ENCODE measurements at places on chromosomes 12 and 14.

- no peak for DNase-seq
Observed at GRCh38 chr14:84272290-84272721, 1257.6 kb upstream of the FLRT2 start.

DNA sequence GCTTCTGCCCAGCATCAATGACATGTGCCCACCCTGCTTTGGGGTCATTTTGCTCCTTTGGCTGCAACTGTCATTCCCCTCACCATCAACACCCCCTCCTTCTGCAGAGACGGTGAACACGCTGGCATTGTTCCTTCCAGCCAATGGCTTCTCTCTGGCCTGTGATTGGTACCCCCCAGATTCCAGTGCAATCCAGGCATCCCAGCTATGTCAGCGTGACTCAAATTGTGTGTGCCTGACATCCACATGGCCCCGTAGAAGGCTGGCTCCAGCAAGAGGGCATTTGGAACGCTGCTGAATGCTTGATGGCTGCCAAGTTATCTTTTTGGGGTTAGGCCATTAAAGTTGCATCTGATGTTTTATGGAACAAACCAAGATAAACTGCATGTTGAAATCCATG is 21.0 kb upstream of the CCND2 start:
- no peak for DNase-seq

DNA sequence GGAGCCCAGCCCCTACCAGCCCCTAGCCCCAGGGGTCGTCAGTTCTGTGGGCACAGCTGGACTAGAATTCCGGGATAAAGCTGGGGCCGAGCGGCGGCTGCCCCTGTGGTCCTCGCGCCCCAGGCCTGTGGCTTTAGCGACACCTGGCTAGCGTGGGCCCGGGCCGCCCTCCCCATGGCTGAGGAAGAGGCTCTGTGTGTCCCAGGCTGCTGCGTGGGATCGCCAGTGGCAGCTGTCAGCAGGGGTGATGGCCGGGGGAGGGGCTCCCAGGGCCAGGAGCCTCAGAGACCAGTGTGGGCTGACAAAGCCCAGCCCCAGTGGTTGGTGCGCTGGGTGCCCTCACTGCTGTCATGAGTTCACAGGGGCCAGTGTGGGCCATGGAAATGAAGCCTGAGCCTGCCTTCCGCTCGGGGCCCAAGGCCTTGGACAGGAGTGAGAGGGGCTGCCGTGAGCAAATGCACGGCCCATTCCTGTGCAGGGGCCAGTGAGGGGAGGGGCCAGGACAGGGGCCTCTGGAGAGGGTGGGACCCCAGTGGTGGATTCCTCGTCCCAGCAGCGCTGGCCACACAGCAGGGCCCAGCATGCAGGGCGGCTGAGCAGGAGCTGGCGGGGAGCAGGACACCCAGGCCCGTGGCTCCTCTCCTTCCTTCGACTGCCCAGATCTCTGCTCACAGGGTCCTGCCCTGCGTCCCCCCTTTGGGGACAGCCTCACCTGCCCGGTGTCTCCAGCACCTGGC is 11.4 kb downstream of the FBRSL1 start:
- no peak for DNase-seq

- DNase-seq: no peak
Observed at GRCh38 chr12:85923767-85924331, 49.8 kb downstream of the NTS start.

- DNase-seq: no peak
Observed at GRCh38 chr14:28757786-28758185, 8.8 kb upstream of the FOXG1 start.

DNA sequence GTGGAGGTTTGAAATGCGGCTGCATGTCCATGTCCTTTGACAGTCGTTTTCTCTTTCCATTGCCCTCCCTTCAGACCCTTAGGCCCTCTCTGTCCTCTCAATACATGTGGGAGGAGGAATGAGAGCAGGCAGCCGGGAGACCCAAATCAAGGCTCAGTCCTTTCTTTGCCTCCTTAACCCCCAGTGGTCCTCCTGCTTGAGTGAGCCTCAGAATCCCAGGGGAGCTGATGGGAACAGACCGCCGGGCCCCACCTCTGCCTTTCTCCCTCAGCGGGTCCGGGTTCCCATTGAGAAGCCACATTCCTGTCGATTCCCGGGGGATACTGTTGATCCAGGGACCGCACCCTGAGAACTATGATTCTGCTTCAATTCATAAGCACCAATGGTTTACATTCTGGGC is 77.9 kb upstream of the RFLNA start:
- no peak for DNase-seq

GRCh38 chr14:95069547-95069946 is 87.8 kb downstream of the DICER1 start:
- DNase-seq: peak; percentile 71

DNA sequence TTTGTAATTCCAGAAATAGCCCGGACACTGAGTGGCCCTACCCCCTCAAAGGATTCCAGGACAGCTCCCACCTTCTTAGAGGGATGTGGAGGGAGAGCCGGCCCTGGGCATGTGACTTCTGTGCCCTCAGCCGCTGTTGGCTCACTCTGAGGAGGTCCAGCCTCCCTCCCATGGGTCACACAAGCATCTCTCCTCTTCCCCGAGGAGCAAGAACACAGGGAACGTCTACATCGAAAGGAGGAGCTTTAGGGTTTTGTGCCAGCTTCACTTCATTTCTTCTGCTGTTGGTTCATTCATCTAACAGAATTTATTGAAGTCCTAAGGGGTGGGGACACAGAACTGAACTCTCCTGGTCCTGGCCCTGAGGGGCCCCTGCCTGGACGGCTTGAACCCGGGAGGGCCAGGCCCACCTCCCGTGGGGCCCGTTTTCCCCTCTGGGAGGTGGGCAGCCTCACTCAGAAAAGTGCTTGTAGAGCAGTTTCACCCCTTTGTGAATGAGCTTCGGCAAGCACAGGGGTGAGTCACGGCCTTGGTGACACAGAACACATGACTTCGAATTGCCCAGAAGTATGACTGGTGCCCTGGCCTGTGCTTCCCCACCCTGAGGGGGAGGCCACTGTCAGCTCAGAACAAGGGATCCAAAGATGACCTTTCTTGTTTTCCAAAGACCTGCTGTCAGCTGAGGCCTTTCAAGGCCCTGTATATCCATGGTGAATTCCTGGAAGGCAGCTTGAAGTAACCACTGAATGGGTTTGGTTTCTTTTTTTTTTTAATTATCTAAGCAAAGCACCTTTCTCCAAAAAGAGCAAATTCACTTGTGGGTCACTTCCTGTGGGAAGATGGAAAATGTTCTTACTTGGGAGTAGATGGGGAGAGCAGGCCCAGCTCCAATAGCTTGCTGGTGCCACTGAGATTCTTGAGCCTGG is 39.2 kb downstream of the NFKBIA start:
- DNase-seq: peak; percentile 98

GRCh38 chr12:116924558-116925453 is 14.1 kb downstream of the FBXW8 start:
- no peak for DNase-seq

- DNase-seq: no peak
Observed at GRCh38 chr12:129300011-129300410, 446.7 kb downstream of the GLT1D1 start.

DNA sequence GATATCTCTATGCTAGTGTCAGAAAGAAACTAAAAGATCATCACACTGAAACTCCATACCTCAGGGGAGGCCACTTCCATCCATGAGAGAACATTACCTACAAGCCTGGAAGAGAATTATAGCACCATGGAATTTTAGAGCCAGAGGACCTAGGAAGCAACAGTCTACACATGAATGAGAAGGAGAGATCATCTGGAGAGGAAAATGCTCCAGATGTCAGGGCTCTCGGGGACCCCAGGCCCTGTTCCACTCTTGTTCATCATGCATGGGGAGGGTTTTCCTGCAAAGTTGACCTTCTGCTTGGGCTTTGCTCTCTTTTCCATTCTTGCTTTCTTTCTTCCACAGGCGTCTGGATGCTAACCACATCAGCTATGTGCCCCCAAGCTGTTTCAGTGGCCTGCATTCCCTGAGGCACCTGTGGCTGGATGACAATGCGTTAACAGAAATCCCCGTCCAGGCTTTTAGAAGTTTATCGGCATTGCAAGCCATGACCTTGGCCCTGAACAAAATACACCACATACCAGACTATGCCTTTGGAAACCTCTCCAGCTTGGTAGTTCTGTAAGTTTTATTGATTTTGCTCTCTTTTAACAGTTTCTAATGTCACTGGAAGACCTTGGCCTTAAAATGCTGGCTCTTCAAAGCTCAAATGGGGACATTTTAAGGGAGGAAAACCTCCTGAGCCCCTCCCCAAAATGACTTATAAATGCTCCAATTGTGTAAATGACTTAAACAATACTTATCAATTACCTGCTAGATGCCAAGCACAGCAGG is 110.7 kb downstream of the ZFC3H1 start:
- no peak for DNase-seq

- DNase-seq: no peak
Observed at GRCh38 chr12:59624732-59625460, 29.1 kb downstream of the SLC16A7 start.

DNA sequence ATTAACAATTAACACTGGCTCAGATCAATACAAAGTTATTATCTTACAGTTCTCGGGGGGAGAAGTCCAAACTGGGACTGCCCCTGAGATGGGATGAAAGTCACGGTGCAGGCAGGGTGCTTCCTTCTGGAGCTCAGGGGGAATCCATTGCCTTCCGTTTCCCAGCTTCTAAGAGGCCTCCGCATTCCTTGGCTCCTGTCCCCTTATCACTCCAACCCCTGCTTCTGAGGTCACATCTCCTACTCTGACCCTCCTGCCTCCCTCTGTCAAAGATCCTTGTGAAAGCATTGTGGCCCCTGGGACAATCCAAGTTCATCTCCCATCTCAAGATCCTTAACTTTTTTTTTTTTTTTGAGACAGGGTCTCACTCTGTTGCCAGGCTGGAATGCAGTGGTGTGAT is 30.8 kb downstream of the SCARB1 start:
- no peak for DNase-seq

GRCh38 chr12:72723732-72724131 is 451.6 kb downstream of the TRHDE start:
- DNase-seq: no peak

DNA sequence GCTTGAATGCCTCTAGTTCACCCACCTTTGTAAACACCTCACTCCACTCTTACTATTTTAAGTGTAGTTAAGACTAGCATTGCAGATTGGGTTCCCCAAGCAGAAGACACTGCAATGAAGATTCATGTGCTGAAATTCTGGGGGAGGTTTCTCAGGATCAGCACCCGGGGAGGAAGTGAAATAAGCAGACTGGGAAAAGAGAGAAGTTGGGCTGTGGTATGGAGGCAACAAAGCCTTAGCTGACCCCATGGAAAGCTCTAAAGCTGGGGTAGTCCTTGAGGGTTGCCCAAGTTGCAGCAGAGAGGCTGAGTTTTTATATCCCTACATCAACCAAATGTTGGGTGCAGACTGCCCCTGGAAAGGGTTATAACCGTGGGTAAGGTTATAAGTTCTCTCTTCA is 23.9 kb upstream of the IGF1 start:
- no peak for DNase-seq

DNA sequence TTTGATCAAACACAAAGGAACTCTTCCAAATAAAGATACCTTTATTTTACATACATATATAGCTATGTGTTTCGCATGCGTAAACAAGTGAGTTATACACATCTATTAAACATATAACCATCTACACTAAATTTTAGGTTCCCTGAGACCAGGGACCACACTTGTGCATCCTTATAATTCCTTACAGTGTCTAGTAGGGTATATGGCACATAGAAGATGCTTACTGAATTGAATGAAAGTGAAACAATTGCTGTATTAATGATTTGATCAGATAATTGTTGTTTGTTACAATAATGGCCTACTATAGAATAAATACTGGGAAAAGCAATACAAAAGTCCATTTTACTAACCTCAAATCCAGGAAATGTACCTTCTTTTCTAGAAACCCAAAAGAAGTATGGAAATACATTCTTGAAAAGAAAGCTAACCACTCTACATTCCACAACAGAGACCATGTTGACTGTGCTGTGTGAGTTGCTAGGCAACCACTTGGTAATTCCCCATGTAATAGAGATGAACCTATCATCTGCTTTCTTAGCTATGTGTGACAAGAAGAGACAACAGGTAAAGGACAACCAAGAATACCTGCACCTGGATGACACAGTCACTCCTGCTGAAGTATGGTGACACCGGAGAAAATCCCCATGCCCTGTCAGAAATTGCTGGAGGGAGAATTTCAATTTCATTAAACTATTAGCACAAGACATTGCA is 11.9 kb upstream of the CIPC start:
- DNase-seq: no peak

- peak; percentile 43 for DNase-seq
Observed at GRCh38 chr12:3748620-3749019, 4.3 kb downstream of the CRACR2A start.

- no peak for DNase-seq
Observed at GRCh38 chr14:35879151-35879648, 53.1 kb downstream of the BRMS1L start.

GRCh38 chr14:24307575-24308341 is at the start of gene CIDEB:
Gene CIDEB (minus strand): TSS chr14:24307977. CDS start chr14:24307858, 119 bp downstream.
- no peak for DNase-seq

DNA sequence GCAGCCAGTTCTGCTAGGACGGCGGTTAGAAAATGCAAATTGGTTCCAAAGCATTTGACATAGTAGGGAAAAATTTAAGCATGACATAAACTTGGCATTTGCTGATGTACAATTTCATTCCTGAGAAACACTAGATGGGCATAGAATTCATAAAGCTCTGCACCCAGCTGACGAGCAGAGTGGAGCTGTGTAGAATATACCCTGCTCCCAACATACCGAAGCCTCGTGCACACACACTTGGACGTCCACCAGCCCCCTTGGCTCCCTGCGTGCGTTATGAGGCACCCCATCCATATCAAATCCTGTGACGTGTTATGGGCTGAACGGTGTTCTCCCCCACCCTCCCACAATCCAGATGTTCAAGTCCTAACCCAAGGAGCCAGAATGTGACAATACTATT is 65.4 kb downstream of the CLMN start:
- no peak for DNase-seq

- no peak for DNase-seq
Observed at GRCh38 chr12:101945369-101946232, 68.2 kb downstream of the DRAM1 start.

DNA sequence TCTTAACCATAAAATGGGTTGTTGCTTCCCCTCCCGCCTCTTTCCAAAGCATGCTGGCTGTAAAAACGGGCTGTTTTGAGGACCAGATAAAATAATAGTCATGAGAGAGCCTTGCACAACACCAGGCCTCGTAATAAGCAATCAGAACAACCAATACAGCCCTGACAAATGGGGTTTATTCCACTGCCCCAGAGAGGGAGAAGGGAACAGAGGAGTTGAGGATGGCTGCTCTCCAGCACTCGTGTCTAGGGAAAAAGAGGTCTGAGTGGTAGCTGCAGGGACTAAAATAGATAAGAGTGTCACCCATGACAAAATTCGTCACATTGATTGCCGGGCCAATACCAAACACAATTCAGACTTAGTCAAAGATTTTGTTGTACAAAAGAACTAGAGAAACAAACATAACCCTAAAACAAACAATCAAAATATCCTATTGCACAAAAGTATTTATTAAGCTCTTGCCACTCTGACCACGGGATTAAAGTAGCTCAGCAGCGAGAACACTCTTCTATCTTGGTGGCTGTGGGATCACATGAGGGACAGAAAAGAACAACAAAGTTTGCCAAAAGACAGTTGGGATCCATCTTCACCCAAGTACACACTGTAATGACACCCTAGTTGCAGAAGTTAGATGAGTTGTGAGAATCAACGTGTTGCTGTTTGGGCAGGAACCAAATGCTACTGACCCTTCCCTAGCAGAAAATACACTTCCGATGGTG is 188.0 kb downstream of the FOXN3 start:
- no peak for DNase-seq

Measured in vagina (tissue), 2 donors.